H1 (cell line): ENCODE measurements at places on chromosomes 16 and 17.

DNA sequence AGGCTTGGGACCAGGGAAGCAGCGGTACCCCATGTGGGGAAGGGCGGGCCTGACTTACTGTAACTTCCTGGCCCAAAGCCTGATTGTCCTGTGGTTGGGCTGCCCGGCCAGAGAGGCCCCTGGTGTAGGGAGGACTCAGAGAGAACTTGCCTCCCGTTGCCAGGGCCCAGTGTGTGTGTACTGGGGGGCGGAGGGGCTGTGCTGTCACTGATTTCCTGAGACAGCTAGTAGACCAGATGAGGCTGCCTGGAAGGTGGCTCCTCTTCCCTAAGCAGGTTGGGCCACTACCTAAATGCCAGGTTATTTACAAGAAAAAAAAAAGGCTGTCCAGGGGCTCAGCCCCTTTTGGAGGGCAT is 16.7 kb downstream of the SOCS3 start:
- DNase-seq: no peak

- no peak for DNase-seq
These were observed 3.4 kb upstream of the HOXB5 start for GRCh38 chr17:48596735-48597527.

- DNase-seq: no peak
These were observed 187.0 kb upstream of the CDH13 start for GRCh38 chr16:82439678-82440293.

- no peak for DNase-seq
These were observed 38.2 kb downstream of the RTN4RL1 start for GRCh38 chr17:1986783-1987451.
